Lung (tissue), 17 donors: ENCODE measurements at places on chromosomes 5 and 9. TPM values are rescaled to one million over a fixed set of nuclear protein-coding genes. Genes with fewer than 3 reads are reported as not detected.

GRCh38 chr5:68950125-68950524, 143.7 kb upstream of the SLC30A5 start:
- peak; percentile 95 for DNase-seq

The ZNF782 gene
- 4.5 TPM for total RNA-seq

DNA sequence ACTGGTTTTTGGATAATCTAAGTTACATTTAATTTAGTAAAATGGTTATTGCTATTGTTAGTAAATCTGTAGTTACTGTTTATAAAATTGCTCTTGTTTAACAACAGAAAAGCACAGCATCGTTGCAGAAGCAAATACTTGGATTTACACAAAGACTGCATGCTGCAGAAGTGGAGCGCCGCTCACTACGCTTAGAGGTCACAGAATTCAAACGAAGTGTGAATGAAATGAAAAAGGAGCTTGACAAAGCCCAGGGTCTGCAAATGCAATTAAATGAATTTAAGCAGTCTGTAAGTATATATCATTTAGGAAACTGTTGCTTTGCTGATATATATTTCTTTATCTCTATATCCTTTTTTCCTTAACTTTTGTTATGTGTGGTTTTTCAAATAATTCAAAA, 226.0 kb downstream of the CCDC171 start:
- DNase-seq = peak; percentile 82

DNA sequence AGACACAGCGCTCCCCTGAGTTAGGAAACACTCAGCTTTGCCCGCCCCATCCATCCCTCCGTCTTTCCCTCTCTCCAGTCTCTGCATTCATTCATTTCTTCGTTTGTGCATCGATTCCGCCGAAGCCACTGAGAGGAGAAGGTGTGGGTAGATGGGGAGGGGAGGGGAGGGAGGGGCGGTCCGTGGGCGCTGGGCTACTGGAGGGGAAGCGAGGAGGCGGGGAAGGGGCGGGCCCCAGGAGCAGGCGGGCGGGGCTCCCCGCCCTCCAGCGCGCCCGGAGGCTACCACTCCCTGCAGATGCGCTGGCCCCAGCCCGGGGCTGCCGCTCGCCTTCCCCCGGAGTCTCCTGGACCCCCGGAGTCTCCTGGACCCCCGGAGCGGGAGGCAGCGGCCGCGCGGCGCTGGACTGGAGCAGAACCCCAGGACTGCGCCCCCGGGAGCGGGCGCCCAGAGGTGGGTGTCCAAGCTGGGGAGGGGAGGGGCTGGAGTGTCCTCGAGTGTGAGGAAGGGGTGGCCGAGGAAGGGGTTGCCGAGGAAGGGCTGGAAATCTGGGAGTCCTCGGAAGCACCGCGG, 159.5 kb downstream of the C9orf152 start:
- DNase-seq = peak; percentile 88

GRCh38 chr9:21174671-21175070, 8.2 kb upstream of the IFNA21 start:
- DNase-seq = no peak

GRCh38 chr9:129446828-129447550, 173.9 kb downstream of the C9orf50 start:
- DNase-seq = no peak

- DNase-seq = no peak
These were observed 24.2 kb upstream of the CKMT2 start for GRCh38 chr5:81208904-81209303.

GRCh38 chr5:132814503-132815294, 1.6 kb downstream of the SOWAHA start:
- DNase-seq = no peak

DNA sequence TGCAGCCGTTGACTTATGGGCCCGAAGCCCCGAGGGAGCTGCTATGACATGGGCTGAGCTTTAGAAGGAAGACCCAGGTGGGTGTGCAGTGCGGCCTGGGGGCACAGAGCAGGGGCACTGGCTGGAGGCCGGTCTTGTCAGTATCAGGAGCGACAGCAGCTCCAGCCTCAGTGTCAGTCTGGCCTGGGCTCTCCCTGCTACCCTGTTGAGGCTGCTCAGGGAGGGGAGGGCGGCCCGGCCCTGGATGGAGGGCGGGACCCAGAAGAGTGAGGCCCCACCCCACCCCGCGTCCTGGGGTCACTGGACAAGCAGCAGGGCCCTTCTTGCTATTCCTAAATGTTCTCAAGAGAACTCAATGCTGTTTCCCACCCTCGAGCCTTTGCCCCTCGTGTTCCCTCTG, 18.0 kb downstream of the GFI1B start:
- DNase-seq = no peak

GRCh38 chr9:109269839-109270238, 51.0 kb downstream of the EPB41L4B start:
- DNase-seq = no peak
